Kidney (tissue), 22 donors: ENCODE measurements at places on chromosomes 11 and 22. TPM values are rescaled to one million over a fixed set of nuclear protein-coding genes. Genes with fewer than 3 reads are reported as not detected.

- no peak overlapping the region for H3K4me3 ChIP-seq
- no peaks in the 10 kb centered on the region for H3K36me3 ChIP-seq
- no peaks in the 10 kb centered on the region for H3K4me1 ChIP-seq
- no peak overlapping the region for H3K27ac ChIP-seq
- peak; percentile 36 for DNase-seq
Observed at GRCh38 chr11:15707971-15708370, 593.2 kb downstream of the INSC start.

DNA sequence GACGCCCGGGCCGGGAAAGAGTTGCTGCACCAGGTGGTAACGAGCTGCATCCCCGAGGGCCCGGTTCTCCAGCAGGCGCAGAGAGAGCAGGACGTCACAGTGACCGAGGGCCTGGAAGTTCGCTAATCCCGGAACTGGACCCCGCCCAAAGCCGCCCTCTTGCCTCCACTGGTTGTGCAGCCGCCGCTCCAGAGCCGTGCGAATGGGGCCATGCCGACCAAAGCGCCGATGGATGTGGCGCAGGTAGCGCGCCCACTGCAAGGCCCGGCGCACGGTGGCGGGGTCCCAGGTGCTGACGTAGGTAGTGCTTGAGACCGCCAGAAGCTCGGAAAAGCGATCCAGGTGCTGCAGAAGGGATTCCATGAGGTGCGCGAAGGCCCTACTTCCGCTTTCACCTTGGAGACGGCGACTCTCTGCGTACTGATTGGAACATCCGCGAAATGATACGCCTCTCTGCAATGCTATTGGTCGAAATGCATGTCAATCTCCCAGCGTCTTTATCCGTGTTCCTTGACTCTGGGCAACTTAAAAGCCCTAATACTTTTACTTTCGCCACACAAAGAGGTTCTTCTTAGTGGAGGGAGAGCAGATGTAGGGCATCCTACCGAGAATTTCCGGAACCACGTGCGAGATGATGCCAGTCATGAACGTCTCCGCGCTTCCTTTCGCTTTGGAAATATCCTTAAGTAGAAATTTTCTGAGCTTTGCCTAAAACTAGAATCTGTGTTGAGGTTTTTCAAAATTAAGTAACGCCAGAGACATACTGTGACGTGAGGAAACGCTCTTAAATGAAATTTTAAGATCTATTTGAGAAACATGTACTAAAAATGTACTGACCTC is at the start of gene FANCF:
FANCF (minus strand) TSS at position 376 of the 840 bp plus-strand sequence; CDS start at position 363, 13 bp downstream.
- no peaks in the 10 kb centered on the region for H3K27me3 ChIP-seq
- peak; percentile 99 for DNase-seq
- H3K36me3 ChIP-seq = no peaks in the 10 kb centered on the region
- peak within 1 kb of the TSS; percentile 91 for H3K27ac ChIP-seq
- H3K4me3 ChIP-seq = peak within 1 kb of the TSS; percentile 72
- H3K4me1 ChIP-seq = peaks cover 4% of the 10 kb centered on the region

GRCh38 chr11:17413414-17414316 is 25.2 kb upstream of the KCNJ11 start:
- H3K4me3 ChIP-seq = no peak overlapping the region
- no peaks in the 10 kb centered on the region for H3K36me3 ChIP-seq
- H3K27me3 ChIP-seq = no peaks in the 10 kb centered on the region
- no peak overlapping the region for H3K27ac ChIP-seq
- no peak for DNase-seq

- DNase-seq = no peak
- no peak overlapping the region for H3K27ac ChIP-seq
- no peaks in the 10 kb centered on the region for H3K36me3 ChIP-seq
- H3K4me3 ChIP-seq = no peak overlapping the region
- no peaks in the 10 kb centered on the region for H3K27me3 ChIP-seq
Observed at GRCh38 chr22:28395920-28396753, 283.5 kb downstream of the TTC28 start.

- no peaks in the 10 kb centered on the region for H3K27me3 ChIP-seq
- no peak overlapping the region for H3K27ac ChIP-seq
- H3K4me1 ChIP-seq = no peaks in the 10 kb centered on the region
- no peak for DNase-seq
Observed at GRCh38 chr22:28792491-28793383, 7.6 kb downstream of the XBP1 start.

The ALDH3B2 gene
- total RNA-seq = 1.6 TPM

The KRTAP5-9 gene
- total RNA-seq = 0.66 TPM

The LDLRAD3 gene
- total RNA-seq = 14.2 TPM

The MIEF1 gene
- 27.9 TPM for total RNA-seq

The TH gene
- not detected for total RNA-seq

The GAL3ST3 gene
- 2.5 TPM for total RNA-seq

The OR2D2 gene
- total RNA-seq = 0.60 TPM
